ENCODE measurements at places on chromosomes 7 and 10.

GRCh38 chr10:101552442-101552841 is 35.6 kb downstream of the POLL start:
- DNase-seq, result no peak

DNA sequence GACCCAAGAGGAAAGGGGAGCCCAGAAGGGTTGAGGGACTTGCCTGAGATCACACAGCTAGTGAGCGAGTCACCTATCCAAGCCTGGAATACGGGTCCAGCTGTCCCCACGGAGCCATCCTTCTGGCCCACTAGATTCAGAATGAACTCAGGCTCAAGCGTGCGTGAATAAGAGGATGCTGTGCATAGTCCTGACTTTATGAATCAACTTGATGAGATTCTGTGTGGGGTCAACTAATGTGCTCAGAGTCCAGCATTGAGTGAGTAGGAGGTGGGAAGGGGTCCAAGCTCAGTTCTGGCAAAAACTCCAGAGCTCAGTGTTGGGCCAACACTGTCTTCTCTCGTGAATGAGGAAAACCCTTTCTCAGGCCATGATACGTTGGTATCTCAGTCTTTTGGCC is 41.4 kb downstream of the CAMK1D start:
- DNase-seq, result no peak

- DNase-seq, result no peak
These were observed 91.7 kb downstream of the SLC39A12 start for GRCh38 chr10:18043148-18044006.

GRCh38 chr10:33465747-33466146 is 131.3 kb upstream of the NRP1 start:
- DNase-seq, result no peak

DNA sequence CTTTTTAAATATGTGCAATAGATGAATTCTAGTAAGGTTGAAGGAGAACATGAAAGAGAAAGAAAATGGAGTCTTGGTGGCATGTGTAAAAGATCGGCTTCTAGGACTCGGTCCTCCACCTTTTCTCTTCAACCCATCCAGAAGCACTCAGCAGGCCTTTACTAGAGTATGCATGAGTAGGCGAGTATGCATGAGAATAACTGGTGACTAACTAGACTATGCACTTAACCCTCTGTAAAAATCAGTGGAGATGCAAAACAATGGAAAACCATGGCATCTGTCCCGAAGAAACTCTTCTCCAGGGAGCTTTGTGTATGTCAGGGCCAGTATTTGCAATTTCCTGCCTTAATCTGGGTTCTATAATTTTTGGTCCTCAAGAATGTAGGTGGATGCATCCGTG is 40.0 kb upstream of the GRB10 start:
- no peak for DNase-seq

GRCh38 chr10:30359373-30360206 is 10.5 kb upstream of the MTPAP start:
- no peak for DNase-seq

- no peak for DNase-seq
These were observed 236.0 kb downstream of the MAGI2 start for GRCh38 chr7:79217468-79217867.
